Fibroblast of mammary gland (primary cell): ENCODE measurements at places on chromosomes 6 and 20.

- peak; percentile 16 for DNase-seq
Observed at GRCh38 chr6:77740380-77740779, 87.5 kb downstream of the MEI4 start.

- no peak for DNase-seq
Observed at GRCh38 chr6:55567558-55567957, 11.4 kb downstream of the HMGCLL1 start.

DNA sequence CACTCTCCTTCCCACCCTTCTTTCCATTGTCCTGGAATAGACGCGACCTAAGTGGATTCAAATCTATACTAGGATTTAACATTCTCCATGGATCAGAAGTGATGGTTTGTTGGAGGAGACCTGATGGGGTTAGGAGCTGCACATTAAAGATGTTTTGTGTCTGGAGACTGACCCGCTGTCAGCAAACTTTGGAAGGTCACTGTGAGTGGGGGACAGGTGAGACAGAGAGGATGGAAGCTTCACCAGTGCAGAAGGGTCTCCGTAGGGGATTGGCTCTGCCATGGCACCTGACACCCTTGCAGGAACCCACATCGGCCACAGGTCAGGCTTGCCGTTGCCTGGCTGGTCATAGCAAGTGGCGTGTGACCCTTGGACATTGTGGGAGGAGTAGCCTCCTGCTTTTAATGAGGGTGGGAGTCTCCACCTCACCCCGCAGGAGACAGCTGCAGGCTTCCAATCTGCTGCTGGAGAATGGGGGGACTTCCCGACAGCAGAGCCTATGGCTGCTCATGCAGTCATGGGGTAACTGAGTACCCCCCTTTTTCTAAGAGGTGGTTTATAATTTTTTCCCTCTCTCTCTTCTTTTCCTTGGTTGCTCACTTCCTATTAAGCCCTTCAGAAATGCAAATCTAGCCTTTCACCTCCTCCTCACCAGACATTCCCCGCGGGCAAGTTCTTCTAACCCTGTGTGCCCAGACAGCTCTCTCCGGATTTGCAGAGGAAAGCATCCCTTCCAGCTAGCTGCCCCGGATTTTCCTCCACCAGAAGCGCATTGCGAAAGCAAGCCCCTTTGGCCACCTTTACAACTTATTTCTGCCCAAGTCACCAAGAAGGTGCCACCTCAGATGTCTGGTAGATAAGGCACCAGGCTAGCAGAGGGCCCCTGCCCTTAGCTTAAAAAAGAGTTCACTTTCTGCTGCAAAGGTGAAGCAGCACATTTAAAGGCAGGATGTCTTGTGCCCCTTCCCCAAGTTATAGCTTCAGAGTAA is 53.5 kb downstream of the DACT2 start:
- DNase-seq, result no peak

DNA sequence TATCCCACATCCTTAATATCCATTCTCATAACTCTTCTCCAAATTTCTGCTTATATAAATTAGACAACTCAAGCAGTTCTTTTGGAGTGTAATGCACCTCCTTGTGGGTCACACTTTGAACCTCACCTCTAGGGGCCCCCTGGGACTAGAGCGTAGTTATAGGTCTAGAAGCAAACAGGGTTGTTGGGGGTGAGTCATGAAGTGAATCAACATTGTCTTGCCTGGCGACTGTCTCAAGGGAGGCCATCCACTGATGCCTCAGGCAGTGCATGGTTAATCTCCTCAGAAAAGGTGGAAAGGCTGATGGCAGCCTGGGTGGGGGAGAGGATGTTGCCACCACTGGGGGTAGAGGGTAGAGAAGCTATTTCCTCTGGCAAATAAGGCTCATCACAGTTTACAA is 129.1 kb downstream of the TNFRSF21 start:
- DNase-seq, result peak; percentile 90

GRCh38 chr6:51184046-51184445 is 365.4 kb downstream of the TFAP2B start:
- no peak for DNase-seq

- DNase-seq, result no peak
Observed at GRCh38 chr6:17492350-17492749, 99.0 kb downstream of the CAP2 start.

GRCh38 chr6:79557673-79558467 is 20.6 kb upstream of the LCA5 start:
- DNase-seq, result peak; percentile 15

GRCh38 chr20:15578113-15578512 is 995.1 kb downstream of the KIF16B start:
- DNase-seq, result no peak

GRCh38 chr20:33789109-33789857 is 21.9 kb upstream of the CHMP4B start:
- DNase-seq, result peak; percentile 97

- DNase-seq, result peak; percentile 53
Observed at GRCh38 chr20:52313341-52313963, 121.9 kb upstream of the ZFP64 start.

DNA sequence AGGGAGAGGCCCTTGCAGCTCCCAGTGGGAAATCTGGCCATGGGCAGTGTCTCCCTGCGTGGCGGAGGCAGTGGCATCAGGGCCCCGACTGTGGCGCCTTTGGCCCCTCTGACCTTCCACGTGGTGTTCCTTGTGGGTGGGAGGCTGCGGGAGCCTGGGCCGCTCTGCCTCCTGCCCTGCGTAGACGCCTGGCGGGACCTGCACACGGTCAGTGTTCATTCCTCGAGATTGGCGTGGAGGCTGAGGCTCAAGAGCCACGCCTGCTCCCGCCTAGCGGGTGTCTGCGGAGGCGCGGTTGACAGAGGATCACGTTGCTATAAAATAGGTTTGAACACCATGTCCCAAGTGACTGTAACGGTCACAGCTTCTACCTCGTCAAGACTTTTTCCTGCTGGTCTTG is 14.0 kb downstream of the COL9A3 start:
- no peak for DNase-seq

DNA sequence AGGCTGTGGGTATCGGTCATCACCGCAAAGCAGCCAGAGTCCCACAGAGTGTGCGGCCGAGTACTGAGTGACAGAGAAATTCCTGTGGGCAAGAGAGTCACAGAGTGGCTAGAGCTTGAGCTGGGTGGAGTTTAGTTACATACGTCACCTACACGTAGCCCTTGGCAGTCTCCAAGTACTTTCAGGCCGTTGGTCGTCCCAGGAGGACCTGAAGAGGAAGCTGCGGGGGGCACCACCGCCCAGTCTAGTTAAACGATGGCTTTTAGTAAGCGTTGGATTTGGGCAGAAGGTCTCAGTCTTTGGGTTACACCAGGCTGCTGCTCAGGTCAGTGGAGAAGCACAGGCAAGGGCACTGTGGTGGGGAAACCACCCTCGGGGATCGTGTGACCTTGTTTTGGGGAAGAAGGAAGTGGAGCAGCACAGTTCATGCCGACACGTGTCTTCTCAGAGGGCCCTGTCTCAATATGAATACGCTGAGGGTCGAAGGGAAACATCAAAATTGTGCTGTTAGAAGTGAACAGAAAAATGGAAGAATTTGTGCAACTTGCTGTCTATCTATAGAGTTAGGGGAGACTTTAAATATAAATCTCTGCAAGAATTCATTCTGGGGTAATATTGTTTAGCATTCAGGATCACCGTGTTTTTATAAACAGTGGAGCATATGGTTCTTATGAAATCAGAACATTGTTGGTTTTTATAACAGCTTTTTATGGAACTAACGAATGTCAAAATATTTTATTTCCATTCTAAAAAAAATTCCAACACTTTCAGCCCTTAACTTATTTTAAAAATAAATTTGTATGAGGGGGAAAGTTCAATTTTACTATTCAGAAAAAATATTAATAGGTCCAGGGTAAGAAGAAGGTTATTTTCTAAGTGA is 28.6 kb downstream of the KIF25 start:
- no peak for DNase-seq

GRCh38 chr6:107780226-107780625 is 43.9 kb downstream of the SCML4 start:
- peak; percentile 42 for DNase-seq

- DNase-seq, result no peak
Observed at GRCh38 chr6:106363401-106364138, 3.1 kb downstream of the CRYBG1 start.

GRCh38 chr20:41418031-41418430 is 51.4 kb upstream of the EMILIN3 start:
- DNase-seq, result no peak

- no peak for DNase-seq
Observed at GRCh38 chr20:52534616-52535015, 343.0 kb upstream of the ZFP64 start.

GRCh38 chr6:34110610-34111009 is 35.3 kb downstream of the GRM4 start:
- DNase-seq, result no peak

DNA sequence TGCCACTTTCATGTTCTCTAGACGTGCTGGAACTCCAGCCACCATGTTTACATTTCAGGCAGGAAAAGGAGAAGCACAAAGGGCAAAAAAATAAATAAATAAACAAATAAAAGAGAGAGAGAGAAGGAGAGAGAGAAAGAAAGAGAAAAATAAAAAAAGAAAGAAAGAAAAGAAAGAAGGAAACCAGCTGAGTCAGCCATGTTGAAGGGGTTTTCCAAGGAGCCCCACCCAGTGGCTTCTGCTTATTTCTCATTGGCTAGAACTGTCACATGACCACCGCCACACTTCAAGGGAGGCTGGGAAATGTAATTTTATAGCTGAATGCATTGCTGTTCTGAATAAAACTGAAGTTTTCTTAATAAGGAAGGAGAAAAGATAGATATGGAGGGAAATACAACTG is 71.1 kb downstream of the BFSP1 start:
- DNase-seq, result no peak
